Renal cortical epithelial cell (primary cell): ENCODE measurements at places on chromosomes 12 and 14.

- DNase-seq, result peak; percentile 59
Measured at GRCh38 chr14:26163761-26164160, 434.1 kb downstream of the NOVA1 start.

DNA sequence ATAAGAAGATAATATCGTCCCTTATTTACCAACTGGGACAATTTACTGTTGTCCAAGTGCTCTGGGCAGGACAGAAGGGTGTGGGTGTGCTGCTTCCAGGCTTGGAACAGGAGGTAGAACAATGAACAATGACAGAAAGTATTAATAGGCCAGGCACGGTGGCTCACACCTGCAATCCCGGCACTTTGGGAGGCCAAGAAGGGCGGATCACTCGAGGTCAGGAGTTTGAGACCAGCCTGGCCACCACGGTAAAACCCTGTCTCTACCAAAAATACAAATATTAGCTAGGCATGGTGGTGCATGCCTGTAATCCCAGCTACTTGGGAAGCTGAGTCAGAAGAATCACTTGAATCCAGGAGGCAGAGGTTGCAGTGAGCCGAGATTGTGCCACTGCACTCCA, 2.5 kb downstream of the IFI27 start:
- DNase-seq, result no peak

- DNase-seq, result peak; percentile 82
Measured at GRCh38 chr14:64109819-64110554, 184.2 kb downstream of the ESR2 start.

DNA sequence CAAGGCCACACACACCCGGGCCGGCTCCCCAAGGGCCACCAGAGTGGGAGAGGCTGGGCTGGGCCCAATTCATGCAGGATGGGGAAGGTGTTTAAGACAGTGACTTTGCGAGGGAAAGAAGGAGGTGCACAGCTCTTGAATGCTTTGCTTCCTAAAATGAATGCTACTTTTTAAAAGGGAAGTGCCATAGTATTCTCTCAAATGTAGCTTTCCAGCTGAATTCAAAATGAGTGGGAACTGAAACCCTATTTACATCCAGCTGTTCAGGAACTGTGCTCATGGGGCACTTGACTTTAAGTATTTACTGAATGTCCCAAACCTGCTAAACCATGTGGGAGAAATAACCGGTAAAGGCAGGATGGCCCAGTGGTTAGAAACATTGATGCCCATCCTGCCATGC, 7.6 kb downstream of the ITPK1 start:
- DNase-seq, result no peak

- DNase-seq, result no peak
Measured at GRCh38 chr12:49934505-49934904, 16.0 kb upstream of the AQP2 start.

- no peak for DNase-seq
Measured at GRCh38 chr14:44420226-44420625, 86.9 kb downstream of the FSCB start.

GRCh38 chr12:13942826-13943225, 38.6 kb downstream of the GRIN2B start:
- DNase-seq, result no peak

- DNase-seq, result no peak
Measured at GRCh38 chr14:61187196-61187905, 93.8 kb downstream of the TMEM30B start.

DNA sequence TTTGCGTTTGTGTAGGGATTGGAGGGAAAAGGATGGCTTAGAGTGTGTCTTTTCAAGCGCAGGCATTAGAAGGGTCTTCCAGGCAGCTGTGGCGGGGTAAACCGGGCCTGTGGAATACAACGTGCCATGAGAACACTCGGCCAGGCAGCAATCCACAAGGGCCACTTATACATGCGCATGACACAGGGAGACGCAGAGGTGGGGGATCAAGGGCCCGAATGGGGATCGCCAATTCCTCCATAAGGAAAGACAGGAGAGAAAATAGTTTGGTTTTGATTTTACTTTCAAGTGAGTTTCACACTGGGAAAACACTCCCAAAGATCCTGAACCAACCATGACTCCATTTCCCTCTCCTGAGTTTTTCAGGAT, 71.6 kb downstream of the SPRING1 start:
- no peak for DNase-seq

DNA sequence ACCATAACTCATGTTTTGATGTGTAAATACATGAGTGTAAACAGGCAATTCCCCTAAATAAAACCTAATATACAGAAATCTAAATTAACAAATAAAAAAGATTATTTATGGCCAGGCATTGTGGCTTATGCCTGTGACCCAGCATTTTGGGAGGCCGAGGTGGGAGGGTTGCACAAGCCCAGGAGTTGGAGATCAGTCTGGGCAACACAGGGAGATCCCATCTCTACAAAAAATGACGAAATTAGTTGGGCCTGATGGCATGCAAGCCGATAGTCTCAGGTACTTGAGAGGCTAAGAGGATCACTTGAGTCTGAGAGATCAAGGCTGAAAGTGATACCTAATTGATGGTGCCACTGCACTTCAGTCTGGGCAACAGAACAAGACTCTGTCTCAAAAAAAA, 48.7 kb downstream of the BCAT1 start:
- DNase-seq, result no peak

DNA sequence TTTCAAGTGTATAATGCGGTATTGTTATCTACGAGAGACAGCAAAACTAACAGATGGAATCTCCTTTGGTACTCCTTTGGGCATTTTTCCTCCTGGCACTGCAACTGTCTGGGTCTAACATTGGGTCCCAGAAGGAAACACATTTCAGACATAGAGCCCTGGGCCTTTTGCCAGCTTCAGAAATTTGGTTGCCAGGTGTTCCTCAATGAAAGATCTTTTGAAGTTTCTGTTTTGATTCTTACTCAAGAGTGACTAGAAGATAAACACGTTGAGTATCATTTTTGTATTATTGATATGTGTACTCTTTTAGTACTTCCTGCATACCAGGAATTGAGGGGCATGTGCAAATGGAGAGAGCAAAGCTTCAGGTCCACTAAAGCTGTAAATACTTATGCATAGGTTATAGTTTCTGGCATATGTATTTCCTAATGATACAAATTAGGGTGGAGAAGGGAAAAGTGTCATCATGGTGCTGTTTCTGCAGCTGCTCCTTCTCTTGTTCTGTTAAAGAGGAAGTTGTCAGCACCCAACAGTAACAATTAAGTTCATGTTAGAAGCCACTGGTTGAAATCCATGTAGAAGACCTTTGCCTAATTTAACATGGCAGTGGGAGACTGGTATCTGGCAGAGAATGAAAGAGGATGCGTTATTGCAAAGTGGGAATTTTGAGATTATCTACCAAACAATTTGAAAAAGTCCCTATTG, 53.5 kb downstream of the SLC38A6 start:
- no peak for DNase-seq

GRCh38 chr14:81219759-81220579, 790 bp downstream of the GTF2A1 start:
- peak; percentile 10 for DNase-seq

DNA sequence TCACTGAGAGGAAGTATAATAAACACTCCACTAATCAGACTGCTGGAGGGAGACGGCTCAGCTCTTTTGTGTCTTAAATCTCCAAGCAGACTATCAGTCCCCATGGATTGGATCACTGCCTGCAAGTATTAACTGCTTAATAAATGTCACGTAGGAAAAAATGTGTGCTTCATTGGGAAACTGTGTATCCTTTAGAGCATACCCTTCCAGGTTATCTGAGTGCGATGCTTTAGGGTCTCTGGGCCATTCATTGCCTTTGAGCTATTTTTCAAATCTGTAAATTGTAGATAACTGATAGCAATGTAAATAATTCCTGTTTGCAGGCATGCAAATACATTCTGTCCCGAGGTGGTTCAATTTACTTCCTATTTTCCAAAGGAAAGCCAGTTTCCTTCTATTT, 45.0 kb upstream of the VASH1 start:
- DNase-seq, result no peak

- peak; percentile 11 for DNase-seq
Measured at GRCh38 chr14:94636744-94637412, 24.7 kb downstream of the SERPINA3 start.

GRCh38 chr14:38745861-38746260, 357.2 kb downstream of the SEC23A start:
- peak; percentile 44 for DNase-seq

- peak; percentile 12 for DNase-seq
Measured at GRCh38 chr14:87014856-87015255, 978.1 kb downstream of the GALC start.

DNA sequence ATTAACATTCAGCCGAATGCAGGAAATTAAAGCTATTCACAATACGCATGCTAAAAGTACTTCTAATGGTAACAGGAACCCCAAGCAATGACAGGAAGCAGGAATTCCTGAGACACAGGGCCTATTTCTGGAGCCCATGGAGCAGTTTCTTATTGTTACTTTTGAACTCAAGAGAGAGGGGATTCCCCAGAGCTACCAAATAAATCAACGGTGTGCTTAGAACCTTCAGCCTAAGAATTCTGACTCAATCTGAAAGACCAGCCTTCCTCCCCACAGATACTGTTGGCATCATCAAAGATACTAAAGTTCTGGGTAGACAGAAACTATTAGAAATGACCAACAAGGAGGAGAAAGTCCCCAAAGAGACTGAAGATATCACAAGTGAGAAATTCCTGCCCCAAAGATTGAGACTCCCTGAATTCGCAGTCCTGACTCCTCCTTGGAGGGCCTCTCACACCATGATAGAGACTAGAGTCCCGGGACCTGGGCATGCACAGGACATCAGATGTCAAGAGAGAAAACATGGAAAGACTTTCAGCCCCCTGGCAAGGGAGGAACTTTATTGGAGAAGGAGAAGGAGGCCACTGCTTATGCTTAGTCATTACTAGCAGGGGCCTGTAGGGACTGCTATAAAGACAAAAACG, 32.7 kb downstream of the RTRAF start:
- DNase-seq, result no peak

- DNase-seq, result peak; percentile 20
Measured at GRCh38 chr12:12645485-12645884, 33.8 kb downstream of the CREBL2 start.

GRCh38 chr12:96196781-96197180, 2.6 kb downstream of the ELK3 start:
- DNase-seq, result peak; percentile 63

- no peak for DNase-seq
Measured at GRCh38 chr12:87464565-87464964, 564.6 kb downstream of the C12orf50 start.

GRCh38 chr14:92199763-92200162, 78.0 kb downstream of the CPSF2 start:
- DNase-seq, result no peak

- peak; percentile 62 for DNase-seq
Measured at GRCh38 chr14:99875421-99875820, 82.2 kb downstream of the EML1 start.

DNA sequence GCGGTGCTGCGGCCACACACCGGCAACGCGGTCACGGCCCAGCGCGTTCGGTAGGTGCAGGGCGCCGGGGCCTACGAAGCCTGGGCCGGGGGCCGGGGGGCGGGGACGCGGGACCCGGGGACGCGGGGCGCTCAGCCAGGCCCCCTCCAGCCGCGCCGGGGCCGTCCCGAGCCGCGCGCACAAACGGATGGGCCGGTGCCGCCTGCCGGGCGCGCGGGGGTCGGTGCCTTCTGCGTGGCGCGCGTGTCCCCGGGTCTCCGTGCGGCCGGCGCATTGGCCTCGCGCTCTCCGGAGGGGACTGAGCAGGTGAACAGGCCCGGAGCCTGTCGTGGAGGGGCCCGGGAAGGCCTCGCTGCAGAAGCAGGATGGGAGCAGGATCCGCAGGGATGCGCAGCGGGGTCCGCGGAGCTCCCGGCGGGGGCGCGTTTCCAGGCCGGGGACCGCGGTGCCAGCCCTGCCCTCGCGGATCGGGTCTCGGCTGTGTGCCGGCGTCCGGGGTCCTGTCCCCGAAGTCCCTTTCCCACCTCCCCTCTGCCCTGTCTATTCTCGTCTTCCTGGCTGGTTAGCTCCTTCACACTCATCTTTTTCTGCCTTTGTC, 421 bp downstream of the GLT1D1 start:
- DNase-seq, result no peak

GRCh38 chr12:112007945-112008344, 5.0 kb downstream of the TMEM116 start:
- peak; percentile 19 for DNase-seq

DNA sequence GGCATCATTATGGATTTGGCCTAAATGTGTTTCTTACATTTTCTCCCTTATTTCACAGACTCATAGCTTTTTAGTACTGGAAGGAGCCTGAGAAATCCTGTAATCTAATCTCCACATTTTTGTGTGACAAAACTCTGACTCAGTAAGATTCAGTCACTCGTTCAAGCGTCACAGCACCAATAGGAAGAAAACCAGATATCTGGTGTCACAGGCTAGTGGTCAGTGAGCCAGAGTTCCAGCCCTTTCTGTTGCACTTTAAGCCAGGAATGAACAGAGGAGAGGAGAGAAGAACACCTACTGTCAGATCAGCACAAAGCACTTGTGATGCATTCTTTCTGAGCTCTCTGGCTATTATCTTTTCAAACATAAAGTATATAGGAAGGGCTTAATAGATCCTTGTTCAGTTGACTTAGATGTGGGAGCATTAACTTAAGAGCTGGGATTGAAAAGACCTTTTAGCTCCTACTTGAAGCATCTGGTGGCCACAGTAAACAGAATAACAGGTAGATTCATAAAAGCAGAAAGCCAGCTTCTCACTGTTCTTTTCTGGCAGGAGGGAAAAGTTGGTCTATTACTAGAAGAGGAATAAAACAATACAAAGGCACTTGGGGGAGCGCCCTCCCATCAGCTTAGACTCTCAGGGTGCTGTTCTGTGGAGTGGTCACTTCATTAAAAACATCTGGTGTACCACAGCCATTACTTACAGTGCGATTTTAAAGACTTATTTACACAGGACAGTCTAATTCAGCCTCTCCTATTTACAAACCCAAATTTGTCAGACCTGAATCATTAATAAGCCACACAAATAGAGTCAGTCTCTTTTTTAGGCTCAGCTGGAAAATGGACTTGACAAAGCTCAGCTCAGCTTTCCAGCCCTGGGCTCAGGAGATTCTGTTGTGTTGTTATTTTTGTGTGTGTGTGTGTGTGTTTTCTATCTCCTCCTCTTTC, 12.2 kb upstream of the NID2 start:
- DNase-seq, result peak; percentile 96

DNA sequence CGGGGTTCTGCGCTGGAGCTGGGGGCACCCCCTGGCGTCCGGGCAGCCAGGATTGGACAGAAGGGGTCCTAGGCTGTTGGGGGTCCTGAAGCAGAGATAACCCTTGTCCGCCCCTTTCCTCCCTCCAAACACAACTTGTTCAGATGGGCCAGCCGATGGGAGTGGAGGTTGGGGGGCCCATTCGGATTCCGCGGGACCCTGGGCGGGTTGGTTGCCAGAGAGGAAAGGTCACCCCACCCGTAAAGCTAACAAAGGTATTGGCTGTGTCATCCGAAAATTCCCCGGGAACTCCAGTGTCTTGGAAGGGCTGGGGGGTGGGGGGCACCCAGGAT, 1.3 kb downstream of the FAM222A start:
- DNase-seq, result no peak
